Activated CD4-positive, alpha-beta T cell treated with anti-CD3 and anti-CD28 coated beads for 48 hours (primary cell): ENCODE measurements at places on chromosomes 6 and 20.
A peak's percentile ranks its signal among the peaks of the same experiment; 100 is the strongest.

DNA sequence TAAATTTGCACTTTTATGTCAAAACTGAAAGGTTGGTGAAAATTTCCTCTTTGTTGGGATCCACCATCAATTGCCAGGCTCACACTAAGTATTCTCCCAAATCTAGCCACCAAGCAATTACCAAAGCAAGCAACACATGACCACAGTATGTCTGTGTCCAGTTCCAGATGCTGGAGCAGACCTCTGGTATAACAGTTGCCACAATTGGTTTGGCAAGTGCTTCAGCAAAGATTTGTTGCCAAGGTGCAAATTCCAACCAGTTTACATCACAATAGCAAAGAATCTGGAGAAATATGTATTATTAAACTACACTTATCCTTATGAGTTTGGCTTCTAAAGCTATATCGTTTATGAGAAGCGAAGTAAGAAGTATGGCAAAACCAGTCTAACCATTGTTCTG is 6.4 kb downstream of the GTF2H5 start:
- DNase-seq = no peak

DNA sequence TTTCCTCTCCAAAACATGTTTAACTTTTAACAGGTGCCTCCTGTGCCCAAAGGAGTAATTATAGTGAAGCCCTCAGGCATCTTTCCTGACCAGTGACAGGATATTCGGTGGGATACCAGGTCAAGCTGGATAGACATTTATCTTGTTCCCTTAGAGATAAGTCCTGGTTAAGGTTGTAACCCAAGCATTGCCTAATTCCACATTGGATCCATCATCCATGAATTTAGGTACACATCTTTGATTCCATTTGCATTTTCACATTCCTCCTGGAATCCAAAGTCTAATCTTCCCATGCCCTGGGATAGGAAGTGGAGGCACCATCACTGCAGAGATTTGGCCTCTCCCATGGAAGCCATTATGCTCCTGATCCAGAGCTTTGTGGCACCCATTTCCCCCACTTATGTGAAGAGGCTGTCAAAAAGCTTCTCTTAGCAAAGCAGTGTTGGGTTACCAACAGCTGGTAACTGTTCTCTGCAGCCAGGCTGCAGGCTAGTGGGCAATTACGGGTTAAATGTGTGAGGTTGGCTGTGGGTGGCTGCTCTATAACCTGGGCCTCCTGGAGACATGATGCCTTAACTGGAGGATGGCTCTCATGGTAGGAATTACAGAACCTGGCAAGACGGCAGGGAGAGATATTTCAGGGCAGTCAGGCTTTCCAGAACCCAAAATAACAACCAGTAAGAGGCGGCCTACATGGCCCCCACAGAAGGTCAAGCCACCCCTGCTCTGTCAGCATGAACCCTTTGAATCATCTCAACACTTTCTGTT is 96.9 kb upstream of the VGLL2 start:
- no peak for DNase-seq

DNA sequence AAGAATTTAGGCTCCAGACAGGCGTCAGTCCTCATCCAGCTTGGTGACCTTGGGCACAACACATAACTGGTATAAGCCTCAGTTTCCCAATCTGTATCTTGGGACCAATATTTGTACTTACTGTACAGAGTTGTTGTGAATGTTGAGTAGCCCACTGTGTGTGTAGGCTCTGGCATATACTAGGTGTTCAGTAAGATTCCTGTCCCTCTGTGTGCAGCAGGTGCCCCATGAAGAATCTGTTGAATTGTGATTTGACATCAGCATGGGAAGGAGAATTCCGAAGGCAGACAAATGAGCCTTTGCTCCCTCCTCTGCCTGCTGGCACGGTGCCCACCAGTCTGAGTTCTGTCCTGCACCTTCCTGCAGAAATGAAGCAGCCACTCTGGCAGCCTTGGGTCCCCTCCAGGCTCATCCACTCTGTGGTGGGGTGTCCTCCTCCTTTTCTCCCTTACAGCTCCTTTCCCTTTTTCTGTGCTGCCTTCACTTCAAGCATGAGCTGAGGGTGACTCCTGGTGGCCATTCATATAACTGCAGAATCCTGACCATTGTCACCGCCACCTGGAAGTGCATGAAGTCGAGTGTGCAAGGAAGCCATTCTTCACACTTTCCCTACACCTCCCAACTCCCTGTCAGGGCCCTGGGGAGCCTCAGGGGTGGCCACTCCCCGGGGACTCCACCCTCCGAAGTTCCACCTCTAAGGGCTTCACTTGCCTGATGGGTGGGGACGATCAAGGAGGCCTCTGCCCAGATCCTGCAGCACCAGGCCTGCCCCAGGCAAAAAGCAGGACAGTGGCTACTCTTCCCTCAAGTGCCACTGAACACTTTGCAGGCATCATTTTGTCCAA is 48.2 kb downstream of the MRPL14 start:
- DNase-seq = peak; percentile 79

DNA sequence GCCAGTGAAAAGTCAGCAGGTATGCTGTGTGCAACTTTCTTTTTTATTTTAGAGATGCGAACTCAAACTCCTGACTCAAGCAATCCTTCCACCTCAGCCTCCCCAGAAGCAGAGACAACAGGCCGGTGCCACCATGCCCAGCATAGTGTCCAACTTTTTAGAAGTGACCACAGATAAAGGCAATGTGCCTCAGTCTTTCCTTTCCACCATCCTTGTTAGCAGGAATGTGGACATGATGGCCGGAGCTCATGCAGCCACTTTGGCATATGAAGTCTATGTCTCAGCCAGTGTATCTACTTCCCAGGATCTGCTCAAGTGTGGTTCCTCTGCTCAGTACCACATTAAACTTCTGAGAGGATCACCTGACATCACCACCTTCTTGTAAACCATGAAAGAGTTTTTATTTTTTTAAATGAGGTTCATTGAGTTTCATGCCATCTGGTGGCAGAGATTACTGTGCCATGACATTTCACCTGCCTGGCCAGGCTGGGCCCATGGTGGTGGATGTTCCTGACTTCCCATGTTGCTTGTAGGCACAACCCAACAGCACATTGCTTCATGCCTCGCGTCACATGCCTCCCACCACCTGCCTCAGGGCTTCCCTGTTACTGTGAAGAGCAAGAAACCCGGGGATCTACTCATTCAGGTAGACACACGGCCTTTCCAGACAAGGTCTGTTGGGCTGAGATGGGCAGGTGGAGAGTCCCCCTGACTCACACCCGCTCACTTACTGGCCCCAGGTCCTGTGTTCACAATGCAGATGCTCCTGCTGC is 216.5 kb downstream of the LY86 start:
- DNase-seq = no peak

DNA sequence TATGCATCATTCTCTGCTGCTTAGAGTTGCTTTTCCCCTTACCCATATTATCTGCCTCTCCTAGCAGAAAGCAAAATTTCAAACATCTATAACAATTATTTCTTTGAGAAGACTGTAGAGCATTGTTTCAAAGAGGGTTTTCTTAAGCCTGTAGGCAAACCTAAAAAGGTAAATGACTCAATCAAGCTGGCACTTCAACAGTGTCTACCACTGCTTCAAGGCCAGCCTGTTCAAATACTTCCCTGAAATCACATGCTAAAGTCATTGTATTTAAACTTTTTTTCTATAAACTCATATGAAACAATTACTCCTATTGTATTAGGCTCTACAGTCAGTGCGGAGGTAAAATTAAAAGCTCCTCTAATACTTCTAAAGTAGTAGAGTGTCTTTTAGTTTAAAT is 87.1 kb downstream of the OGFRL1 start:
- DNase-seq = no peak

- no peak for DNase-seq
Measured at GRCh38 chr20:50294164-50295088, 103.8 kb downstream of the CEBPB start.

DNA sequence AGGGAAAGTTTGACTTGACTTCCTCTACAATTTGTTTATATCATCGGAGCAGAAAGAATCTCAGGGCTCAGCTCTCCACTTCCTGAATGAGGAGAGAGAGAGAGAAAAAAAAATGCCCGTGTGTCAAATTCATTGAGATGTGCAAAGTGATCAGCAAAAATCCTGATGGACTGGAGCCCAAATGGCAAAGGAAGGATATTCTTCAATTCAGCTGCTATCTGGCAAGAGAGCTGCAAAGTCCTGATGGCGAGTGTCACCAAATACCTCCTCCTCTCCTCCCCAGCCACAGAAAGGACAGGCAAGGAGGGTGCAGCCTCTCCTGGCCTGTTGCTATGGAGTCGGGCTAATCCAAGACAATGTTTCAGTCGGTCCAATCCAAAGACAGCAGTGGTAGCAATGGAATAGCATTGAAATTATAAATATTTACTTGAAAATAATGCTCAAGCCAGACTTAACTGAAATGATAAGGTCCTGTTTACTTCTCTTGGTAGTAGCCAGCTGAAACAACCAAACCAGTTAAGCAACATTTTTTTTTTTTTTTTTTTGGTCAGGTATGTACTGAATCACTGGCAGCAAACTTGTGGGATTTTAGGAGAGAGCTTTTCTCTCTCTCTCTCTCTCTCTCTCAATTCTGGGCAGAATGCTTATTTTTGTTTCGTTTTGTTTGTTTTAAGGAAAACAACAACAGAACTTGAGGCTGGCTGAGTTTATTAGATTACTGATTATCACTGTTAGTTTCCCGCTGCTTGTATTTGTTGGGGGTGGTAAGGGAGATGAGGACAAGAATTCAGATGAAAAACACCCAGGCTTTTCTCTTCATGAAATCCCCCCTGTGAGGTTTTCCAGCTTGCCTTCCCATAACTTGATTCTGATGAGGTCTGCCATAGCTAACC is 204.2 kb downstream of the BCAS1 start:
- no peak for DNase-seq

- DNase-seq = peak; percentile 73
Measured at GRCh38 chr6:165850434-165851019, 187.5 kb upstream of the PDE10A start.

GRCh38 chr6:33298773-33299236 is at the start of gene RGL2:
TSS of gene RGL2 (minus strand) at chr6:33298942. CDS start at chr6:33298610, 332 bp downstream.
- peak; percentile 58 for DNase-seq
